ENCODE measurements at places on chromosomes 16 and 17. TPM values are rescaled to one million over a fixed set of nuclear protein-coding genes. Genes with fewer than 3 reads are reported as not detected.

DNA sequence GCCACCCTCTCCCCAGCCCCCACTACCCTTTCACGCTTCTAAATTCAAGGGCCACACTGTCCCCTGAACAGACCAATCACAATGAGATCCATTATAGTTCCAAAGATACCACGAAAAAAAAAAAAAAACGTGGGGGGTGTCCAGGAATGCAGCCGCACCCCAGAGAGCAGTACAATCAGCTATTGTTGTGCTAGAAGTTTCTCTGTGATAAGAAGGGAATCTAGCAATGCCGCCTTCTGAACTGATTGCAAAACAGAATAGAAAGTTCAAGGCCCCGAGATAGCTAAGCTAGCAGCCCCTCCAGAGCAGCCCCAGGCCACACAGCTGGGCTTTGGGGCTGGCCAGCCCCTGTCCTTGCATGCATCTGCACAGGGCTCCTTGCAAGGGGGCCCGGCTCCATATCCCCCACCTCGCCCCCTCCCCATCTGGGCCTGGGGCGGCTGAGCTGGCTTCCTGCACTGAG is 86.9 kb upstream of the CBX4 start:
- peaks cover 60% of the 10 kb centered on the region for H3K27me3 ChIP-seq
- no peak overlapping the region for H3K4me3 ChIP-seq
- no peak overlapping the region for H3K27ac ChIP-seq
- H3K36me3 ChIP-seq, result no peaks in the 10 kb centered on the region
- no peak for DNase-seq
- H3K4me1 ChIP-seq, result peaks cover 15% of the 10 kb centered on the region

DNA sequence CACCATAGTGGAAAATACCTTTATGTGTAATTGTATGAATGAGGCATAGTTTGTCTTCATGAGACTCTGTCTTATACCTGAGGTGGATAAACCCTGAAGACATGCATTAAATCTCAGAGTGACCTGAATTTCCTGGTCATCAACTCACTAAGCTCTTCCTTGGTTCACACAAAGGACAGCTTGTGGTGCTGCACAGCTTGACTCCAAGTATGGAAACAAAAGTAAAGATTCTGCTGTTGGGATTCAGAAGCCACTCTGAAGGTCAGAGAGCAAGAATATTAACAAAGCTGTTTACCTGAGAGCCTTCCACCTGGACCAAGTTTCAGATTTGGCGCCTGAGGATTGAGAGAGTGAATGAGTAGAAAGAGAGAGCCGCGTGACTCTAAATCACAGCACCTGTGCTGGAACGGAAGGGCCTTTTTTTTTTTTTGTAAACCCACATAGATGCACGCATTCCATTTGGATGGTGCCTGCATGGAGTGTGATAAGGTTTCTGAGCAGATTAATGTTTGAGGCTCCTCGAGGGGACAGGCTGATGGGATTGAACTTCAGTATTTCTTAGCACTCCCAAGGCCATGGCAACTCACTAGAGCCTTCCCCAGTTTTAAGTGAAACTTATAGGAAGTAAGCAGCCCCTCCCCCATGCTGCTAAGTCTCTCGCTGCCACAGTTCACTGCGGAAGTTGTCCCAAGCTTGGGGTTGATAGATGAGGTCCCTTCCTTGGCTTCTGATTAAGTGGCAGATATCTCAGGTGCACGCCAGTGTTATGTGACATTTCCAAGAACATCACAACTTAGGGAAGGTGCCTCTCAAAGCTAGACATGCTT is 28.7 kb downstream of the CALB2 start:
- no peaks in the 10 kb centered on the region for H3K36me3 ChIP-seq
- no peak for DNase-seq
- no peak overlapping the region for H3K27ac ChIP-seq
- no peaks in the 10 kb centered on the region for H3K27me3 ChIP-seq

DNA sequence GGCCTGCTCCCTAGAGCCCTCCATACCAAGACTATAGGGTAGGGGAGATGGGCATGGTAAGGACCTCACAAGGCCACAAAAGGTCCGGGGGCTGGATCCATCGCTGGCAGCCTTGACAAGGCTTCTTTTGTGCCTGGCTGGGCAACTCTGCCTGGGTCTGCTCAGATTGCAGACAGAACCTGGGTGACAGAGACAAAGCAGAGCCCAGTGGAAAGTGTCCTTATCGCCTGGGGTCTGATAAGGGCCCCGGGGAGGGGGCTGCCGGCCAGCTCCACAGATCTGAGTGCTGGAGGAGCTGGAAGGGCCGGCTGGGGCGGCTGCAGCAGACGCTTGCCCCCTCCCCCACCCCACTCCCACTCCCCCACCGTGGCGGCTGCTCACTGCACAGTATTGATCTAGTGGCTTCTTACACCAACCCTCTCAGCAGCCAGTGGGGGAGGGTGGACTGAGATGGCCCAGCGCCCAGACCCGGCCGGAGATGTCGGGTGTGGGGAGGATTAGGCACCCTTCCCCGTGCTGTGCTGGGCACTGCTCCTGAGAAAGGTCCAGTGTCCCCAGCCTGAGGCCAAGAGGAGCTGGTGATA is 7.2 kb downstream of the MMP15 start:
- no peaks in the 10 kb centered on the region for H3K27me3 ChIP-seq
- peaks cover 44% of the 10 kb centered on the region for H3K4me1 ChIP-seq
- no peak overlapping the region for H3K4me3 ChIP-seq
- DNase-seq, result no peak
- peak overlapping the region; percentile 30 for H3K27ac ChIP-seq
- no peaks in the 10 kb centered on the region for H3K36me3 ChIP-seq

DNA sequence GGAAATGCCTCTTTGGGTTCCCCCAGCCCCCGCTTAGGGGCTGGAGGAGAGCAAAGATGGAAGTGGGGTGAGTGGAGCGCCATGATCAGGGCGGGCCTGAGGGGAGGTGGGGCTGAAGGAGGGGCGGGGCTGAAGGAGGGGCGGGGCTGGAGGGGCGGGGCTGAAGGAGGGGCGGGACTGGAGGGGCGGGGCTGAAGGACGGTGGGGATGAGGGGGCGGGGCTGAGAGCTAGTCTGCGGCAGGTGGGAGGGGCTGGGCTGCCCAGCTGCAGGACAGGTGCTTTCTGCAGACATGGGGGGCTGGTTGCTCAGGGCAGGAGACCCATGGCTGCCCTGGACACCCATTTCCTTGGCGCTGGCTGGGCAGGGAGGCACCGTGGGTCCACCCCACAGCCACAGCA is 39.1 kb upstream of the PABPN1L start:
- H3K27ac ChIP-seq, result no peak overlapping the region
- no peaks in the 10 kb centered on the region for H3K27me3 ChIP-seq
- H3K4me1 ChIP-seq, result peaks cover 24% of the 10 kb centered on the region
- no peaks in the 10 kb centered on the region for H3K36me3 ChIP-seq
- DNase-seq, result no peak

DNA sequence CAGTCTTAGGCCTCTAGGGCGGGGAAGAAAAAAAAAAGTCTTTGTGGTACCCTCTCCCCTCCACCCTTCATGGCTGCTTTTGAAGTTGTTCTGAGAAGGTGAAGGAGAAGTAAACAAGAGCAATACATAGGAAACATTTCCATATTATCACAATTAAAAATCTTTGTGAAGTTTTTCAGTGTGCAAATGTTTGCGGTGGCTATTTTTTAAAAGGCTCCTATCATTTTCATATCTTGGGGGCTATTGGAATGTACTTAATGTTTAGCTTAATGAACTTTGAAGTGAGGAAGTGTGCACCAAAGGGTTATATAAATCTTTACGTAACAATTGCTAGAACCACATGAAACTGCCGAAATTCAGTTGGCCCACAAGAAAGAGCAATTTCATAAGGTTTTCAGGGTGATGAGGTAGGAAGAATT is 7.6 kb downstream of the NOL11 start:
- no peak overlapping the region for H3K27ac ChIP-seq
- no peaks in the 10 kb centered on the region for H3K4me1 ChIP-seq
- H3K4me3 ChIP-seq, result no peak overlapping the region

TVP23A gene
- 0.13 TPM for total RNA-seq

MT1F gene
- 1.2 TPM for total RNA-seq

All from psoas muscle (tissue), 8 donors.